ENCODE measurements at places on chromosomes 16 and 17.

DNA sequence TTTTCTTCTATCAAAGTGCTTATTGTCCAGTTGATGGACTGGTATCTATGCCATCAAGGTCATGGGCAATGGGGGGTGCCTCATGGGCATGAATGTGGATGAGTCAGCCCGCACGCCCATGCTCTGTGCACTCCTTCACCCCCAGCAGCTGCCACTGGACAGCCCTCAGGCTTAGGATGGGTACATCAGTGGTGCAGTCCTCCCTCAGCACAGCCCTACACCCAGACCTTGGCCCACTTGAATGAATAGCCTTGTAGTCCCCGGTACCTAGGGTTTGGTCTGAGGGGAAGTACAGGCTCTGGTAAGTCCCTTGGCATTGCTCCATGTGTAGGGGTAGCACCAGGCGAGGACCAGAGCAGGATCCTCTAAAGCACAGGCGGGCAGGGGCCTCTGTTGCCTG lies 10.4 kb upstream of the GNA13 start:
- DNase-seq, result no peak

DNA sequence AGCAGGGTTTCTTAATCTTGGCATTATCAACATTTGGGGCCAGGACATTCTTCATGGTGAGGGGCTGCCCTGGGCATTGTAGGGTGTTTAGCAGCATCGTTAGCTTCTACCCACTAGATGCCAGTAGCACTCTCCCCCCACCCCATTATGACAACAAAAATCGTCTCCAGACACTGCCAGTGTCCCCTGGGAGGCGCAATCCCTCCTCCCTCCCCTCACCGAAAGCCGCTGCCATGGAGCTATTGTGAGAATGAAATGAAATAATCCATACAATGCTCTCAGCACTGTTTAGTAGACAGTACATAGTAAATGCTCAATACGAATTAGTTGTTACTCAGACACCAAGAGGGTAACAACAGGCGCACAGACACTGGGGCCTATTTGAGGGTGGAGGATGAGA lies 502.9 kb downstream of the NPIPA7 start:
- DNase-seq, result no peak

DNA sequence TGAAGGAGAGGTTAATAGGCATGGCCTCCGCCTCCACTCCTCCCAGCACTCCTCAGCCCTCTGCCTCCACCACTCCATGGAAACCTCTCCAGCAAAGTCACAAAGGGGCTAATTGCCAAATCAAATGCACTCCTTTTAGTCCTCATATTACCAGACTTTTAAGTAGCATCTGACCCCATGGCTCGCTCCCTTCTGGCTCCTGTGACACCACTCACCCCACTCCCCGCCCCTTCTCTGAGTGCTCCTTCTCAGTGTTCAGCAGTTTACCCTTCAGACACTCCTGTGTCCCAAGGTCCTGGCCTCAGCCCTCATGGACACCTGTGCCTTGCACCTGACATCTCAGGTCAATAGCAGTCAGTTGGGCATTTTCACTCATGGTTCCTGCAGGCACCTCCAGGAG lies 243.5 kb upstream of the CCL2 start:
- no peak for DNase-seq

DNA sequence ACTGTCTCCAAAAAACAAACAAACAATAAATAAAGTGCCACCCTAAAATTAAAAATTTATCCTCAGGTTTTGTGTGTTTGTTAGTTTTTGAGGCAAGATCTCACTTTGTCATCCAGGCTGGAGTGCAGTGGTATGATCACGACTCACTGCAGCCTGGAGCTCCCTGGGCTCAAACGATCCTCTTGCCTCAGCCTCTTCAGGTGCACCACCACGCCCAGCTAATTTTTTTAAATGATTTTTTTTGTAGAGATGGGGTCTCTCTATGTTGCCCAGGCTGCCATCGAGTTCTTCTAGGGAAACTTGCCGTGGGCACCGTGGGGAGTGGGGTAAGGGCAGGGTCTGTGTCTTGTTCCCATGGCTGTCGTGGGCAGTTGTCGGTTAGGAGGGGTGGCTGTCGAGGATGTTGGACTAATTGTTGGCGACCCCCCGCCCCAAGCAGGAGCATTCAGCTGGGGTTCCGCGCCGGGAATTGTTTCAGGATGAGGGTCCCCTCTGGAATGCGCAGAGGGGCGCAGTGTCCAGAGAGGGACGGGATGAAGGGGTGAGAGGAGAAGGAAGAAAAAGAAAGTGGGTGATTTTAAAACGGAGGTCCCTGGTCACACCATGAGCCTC lies 1.1 kb upstream of the RNF213 start:
- no peak for DNase-seq
